ENCODE measurements at places on chromosomes 13 and 19.

DNA sequence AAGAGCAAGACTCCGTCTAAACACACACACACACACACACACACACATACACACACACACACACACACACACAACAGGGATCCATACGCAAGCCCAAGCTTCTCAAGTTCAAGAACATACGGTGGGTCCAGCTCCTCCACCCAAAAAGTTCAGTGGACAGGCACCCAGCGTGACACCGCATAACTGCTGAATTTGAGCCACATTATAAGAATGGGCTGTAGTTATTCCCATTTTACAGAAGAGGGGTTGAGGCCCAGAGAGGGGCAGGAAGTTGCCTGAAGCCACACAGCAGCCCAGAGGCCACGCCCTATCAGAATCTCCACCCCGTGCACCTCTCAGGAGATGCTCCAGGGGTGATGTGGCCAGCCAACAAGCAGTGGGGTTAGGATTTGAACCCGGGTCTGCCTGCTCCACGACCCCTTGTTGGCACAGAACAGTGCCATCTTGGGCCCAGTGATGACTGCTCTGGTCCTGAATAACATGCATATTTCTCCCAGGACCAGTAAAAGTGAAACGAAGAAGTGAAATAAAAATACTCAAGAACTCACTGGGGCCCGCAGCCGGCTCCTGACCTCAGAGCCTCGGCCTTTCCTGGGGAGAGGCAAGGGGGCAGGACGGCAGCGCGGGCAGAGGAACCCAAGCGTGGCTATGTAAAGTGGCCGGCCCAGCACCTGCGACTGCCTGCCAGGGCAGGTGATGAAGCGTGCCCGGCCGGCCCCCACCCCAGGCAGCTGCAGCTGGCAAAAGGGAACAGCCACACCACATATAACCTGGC is 61.9 kb downstream of the AP1M1 start:
- no peak for DNase-seq

GRCh38 chr13:40666933-40667621 is 636 bp upstream of the FOXO1 start:
- peak; percentile 13 for DNase-seq

DNA sequence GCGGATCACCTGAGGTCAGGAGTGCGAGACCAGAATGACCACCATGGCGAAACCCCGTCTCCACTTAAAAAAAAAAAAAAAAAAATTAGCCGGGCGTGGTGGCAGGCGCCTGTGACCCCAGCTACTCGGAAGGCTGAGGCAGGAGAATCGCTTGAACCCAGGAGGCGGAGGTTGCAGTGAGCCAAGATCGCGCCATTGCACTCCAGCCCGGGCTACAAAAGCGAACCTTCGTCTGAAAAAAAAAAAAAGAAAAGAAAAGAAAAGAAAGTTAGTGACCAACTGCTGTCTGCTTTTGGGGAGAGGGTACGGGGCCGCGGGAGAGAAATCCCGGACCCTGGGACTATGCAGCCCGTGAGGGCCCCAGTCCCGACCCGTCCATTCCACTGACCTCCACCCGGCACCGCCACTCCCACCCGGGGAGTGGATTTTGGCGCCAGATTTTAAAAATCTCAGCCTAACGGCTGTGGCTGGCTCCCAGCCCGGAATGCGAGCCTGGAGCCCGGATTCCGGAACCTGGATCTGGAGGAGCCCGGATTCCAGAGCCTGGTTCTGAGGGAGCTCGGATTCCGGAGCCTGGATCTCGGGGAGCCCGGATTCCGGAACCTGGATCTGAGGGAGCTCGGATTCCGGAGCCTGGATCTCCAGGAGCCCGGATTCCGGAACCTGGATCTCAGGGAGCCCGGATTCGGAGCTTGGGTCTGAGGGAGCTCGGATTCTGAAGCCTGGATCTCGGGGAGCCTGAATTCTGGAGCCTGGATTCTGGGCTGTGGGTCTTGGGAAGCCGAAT is 6.1 kb upstream of the LMNB2 start:
- DNase-seq, result no peak

GRCh38 chr13:45441633-45442032 is 23.1 kb upstream of the COG3 start:
- DNase-seq, result no peak

- DNase-seq, result no peak
Observed at GRCh38 chr13:50421473-50422130, 406.4 kb downstream of the KCNRG start.

- DNase-seq, result no peak
Observed at GRCh38 chr19:1453525-1454364, 3.8 kb downstream of the APC2 start.

GRCh38 chr13:41394166-41394565 is 63.2 kb upstream of the RGCC start:
- DNase-seq, result no peak

DNA sequence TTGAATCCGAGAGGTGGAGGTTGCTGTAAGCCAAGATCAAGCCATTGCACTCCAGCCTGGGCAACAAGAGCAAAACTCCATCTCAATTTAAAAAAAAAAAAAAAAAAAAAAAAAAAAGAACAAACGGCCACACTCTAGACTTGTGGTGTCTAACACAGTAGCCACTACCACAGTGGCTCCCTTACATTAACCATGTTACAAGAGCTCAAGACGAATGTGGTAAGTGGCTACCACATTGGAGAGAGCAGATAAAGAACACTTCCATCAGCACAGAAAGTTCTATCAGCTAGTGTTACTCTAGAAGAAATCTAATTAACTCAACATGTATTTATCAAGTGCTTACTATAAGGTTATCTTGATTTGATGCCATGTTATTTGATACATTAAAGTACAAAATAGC is 11.5 kb downstream of the XPO4 start:
- DNase-seq, result no peak

- no peak for DNase-seq
Observed at GRCh38 chr13:24511816-24512196, 772 bp downstream of the PARP4 start.

DNA sequence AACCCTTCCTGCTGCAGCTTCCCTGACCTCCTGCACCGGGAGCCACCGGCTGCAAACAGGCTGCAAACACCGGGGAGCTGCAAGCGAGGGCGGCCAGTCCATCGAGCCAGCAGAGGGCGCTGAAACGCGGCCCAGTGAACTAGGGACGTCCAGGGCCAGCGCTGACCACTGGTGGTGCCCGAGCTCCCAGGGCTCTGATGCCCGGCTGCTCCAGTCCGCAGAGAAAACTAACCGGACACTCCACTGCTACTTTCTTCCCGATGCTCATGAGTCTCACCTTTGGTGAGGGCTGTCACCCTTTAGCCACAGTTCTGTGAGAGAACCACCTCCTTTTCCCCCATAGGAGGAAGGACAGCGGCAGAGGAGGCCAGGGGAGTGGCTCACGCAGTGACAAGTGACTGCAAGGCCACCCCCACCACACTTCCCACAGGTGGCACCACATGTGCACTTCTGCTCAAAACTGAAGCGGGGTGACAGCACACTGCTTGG is 82.8 kb upstream of the MTIF3 start:
- peak; percentile 17 for DNase-seq

- DNase-seq, result no peak
Observed at GRCh38 chr13:111044087-111044830, 70.9 kb upstream of the ARHGEF7 start.

DNA sequence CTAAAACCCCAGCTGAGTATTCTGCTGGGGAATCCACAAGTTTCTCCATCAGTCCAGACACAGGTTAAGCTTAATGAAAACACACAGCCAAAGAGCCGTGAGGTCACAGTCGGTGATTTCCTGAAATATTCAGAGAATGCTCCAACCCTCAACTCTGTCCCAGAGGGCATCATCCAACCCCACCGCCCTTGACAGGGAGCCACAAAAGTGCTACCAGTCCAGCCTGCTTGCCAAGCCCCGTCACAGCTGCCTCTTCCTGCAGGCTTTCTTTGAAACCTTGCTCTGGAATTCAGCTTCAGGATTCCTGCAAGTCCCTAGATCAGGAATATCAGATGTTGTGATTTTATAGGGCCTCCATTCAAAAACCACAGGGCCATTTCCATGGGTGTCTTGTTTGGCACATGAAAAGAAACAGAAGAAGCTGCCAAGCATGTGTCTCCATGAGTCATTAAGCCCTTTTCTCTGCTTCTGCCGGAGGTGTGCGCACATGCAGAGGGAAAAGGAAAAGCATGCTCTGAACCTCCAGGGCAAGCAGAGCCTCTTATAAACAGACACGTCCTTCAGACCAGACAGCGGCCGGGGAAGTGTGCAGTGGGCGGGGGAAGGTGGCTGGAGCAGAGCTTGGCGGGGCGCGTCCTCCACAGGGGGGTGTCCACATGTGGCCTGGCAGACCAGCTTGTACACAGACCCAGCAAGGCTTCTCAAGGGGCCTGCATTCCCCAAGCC is 164.7 kb downstream of the KATNAL1 start:
- no peak for DNase-seq

DNA sequence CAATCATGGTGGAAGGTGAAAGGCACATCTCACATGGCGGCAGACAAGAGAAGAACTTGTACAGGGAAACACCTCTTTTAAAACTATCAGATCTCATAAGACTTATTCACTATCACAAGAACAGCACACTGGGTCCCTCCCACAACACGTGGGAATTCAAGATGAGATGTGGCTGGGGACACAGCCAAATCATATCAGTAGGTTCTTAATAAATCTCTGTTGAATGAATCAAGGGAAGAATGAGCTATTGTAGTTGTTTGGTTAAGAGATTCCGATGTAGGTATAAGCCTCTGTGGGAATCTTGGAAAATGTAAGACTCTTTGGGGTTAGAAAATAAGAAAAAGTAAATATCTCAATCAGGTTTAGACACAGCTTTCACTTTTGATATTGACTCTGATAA is 400.2 kb downstream of the KCNRG start:
- no peak for DNase-seq

DNA sequence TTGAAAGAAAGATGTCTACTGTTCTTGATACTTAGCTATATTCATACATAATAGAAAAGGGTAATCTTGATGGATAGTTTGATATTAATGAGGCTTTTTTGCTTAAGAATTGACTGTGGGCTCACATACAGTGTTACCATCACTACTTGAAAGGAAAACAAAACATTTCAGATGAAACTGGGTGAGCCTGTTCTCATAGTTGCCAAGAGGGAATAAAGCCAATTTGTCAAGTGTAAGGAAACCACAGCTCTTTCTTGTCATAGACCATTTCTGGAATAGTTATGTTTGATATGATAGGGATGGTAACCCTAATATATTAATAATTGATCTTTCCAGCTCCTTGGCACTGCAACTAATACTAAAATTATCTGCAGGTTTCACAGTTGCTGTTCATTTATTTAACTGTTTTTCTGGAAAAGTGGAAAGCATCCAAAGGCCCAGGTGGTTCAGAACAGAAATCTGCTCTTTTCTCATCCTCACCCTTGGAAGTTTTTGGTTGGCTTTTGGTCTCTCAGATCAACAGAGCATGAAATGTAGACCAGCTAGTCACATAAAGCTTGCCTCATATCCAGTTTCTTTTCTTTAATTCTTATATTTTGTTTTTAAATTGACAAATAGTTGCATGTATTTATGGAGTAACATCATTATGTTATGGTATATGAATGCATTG is 43.2 kb downstream of the ARHGEF7 start:
- DNase-seq, result no peak

- DNase-seq, result peak; percentile 68
Observed at GRCh38 chr19:48330012-48330681, 4.8 kb downstream of the EMP3 start.

- no peak for DNase-seq
Observed at GRCh38 chr13:46896341-46897137, at the start of gene HTR2A. TSS of gene HTR2A (minus strand) at chr13:46897053. CDS start at chr13:46895906, 1,147 bp downstream.

DNA sequence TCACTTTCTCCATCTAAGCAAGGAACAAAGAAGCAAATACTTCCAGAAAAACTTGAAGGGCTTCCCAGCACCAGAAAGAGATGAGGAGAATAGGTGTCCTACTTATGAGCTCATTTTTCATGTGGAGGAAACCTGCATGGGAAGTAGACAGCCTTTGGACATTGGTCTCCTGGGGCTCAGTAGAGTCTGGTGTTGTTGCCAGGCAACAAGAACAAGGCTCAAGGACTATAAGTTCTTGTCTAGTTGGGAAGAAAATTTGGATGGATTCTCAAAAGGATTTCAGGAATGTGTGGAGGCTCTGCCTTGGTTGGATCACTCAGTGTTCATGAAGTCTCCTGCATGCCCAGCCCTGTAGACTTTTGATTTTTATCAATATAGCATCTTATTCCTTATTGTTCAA is 84.5 kb downstream of the MBNL2 start:
- no peak for DNase-seq

GRCh38 chr13:109665240-109665639 is 121.1 kb downstream of the IRS2 start:
- DNase-seq, result no peak

DNA sequence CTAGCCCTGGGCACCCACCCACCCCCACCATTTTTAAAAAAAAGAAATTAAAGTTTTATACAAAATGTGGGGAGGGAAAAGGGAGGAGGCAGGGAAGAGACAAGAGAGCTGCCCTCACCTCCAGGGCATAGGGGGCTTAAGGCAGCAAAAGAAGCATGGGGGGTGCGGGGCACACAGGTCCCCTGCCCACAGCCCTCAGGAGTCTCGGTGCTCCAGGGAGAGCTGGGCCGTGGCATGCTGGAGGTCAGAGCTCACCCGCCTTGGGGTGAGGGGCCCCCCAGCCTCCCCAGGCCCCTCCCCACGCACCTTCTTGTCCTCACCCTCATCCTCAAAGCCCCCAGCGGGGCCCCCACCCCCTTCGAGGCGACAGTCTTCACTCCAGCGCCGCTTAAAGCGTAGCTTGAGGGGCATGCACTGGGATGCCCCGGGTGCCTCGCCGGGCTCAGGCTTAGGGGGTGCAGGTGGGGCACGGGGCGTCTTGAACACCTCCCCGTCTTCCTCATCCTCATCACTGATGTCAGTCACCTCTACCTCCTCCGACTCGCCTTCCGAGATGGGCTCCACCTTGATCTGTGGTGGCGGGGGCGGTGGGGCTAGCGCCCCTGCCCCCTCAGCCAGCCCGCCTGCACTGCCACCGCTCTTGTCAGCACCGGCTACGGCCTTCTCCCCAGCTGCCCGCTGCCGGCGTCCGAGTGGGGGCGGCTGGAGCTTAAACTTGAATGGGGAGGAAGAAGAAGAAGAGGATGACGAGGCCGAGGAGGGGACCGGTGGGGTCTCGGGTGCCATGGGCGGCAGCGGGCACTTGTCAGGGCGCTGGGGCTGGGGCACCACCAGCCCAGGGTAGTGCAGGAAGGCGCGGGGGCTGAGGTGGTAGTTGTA is 6.1 kb upstream of the GSK3A start:
- no peak for DNase-seq

GRCh38 chr13:94683409-94683808 is 28.9 kb downstream of the SOX21 start:
- no peak for DNase-seq

DNA sequence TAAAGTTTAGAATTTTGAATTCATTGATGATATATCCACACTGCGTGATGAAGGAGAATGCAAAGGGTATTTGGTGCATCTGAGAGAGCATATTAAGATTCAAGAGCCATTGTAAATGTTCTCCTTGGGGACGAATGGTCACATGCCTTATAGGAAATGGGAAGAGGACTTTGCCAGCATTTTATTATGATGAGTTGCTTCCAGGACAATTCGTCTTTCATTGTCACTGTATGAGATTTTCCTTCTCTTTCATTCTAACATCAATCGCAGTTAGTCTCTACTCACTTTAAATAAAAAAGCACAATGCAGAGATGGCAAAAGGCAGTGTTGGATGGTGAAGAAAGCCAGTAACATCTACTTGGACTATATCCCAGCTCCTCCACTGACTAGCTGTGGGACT is 21.4 kb downstream of the WDFY2 start:
- DNase-seq, result no peak
